ENCODE measurements at places on chromosomes 6 and 20.

- DNase-seq = no peak
These were observed 20.5 kb upstream of the TTPAL start for GRCh38 chr20:44455126-44455525.

DNA sequence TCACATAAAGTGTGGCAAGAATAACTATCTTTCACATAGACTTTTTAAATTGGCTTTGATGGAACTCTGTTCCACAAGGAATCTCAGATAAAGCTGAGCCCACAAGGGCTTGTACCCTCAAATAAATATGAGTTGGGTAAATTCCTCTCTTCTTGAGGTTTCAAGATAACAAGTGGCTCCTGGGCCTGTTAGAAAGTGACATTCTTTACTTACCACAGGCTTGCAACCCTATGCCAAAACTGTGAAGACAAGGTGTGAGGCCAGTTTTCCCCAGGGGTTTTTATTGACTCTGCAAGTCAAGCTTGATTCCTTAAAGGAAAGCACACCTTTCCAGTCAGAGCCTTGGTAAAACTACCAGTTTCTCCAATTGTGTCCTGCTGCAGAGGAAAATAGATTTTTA, 664.8 kb upstream of the GJE1 start:
- DNase-seq = no peak

GRCh38 chr20:25867776-25868649, 171.4 kb upstream of the ZNF337 start:
- DNase-seq = no peak

GRCh38 chr6:150576651-150577226, 22.9 kb upstream of the PLEKHG1 start:
- DNase-seq = no peak

GRCh38 chr20:1842281-1842680, 52.9 kb upstream of the SIRPA start:
- DNase-seq = no peak

- DNase-seq = no peak
These were observed 2.5 kb downstream of the RRAGD start for GRCh38 chr6:89409461-89410035.

DNA sequence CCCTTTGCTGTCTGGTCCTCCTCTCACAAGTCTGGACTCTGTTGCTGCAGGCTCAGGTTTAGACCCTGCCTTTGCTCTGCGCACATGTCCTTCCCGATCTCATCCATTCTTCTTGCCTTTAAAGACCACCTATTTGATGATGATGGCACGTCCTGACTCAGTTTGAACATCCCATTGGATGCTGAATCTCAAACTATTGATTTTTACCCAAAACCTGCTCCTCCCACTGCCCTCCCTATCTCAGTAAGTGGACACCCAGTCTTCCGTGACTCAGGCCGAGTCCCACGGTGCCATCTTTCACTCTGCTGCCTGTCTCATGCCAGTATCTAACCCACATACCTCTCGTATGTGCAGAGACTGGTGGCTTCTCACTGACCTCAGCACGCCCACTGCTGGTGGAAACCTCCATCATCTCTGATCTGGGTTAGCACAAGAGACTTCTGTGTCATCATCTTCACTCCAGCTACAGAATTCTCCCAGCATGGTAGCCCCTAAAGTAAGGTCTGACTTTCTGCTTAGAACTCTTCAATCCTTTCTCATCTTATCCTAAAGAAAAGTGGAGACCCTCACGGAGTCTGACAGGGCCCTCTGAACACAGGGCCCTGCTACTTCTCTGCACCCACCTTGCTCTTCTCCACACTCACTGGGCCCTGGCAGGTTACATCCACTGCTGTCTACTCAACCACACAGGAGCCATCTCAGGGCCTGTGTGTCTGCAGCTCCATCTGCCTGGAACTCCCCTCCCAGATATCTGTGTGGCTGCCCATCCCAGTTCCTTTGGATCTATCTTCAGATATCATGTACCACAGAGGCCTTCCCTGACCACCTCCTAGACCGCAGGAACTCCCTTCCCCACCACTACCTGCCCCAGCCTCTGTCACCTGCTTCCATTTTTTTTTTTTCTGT, 387.1 kb upstream of the AGPAT4 start:
- no peak for DNase-seq
